ENCODE measurements at places on chromosomes 4 and X.

GRCh38 chr4:26325191-26325590, 4.4 kb downstream of the RBPJ start:
- peak; percentile 68 for DNase-seq

GRCh38 chr4:89604951-89605350, 232.0 kb downstream of the SNCA start:
- DNase-seq: no peak

DNA sequence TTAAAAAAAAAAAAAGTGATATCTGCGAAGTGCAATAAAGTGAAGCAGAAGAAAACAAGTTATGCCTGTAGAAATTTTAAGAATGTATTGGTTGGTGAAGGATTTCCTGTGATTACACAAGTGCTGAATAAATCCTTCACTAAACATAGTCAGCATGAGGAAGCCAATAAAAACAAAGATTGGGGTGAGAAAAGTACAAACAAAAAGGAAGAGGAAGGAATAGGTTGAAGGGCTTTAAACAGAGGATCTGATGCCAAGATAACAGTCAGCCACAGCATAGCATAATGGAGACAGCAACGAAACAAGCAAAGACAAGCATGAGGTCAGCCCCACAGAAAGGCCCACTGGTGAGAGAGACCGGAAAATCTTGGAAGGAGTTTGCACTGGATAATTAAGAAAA, 372.2 kb downstream of the ADAM29 start:
- no peak for DNase-seq

DNA sequence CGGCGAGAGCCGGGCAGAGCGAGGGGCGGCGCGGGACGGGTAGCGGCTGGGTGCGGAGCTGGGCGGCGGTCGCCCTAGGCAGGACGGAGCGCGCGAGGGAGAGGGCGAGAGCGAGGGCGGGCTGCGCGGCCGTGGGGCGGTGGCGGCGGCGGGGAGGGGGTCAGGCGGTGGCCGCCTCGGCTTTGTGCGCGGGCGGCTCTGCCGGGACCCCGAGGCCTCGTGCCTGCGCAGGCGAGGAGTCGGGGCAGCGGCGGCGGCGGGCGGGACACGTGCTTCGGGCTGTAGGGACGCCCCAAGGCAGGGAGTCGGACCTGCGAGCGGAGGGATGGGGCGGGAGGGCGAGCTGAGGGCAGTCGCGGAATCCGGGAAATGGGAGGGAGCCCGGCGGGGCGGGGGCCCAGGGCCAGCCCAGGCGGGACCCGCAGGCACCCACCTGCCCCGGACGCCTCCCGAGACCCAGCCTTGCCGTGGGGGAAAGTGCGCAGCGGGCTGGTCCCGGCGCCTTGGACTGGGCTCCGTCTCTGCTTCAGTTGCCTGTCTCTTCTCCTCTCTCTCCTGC, 465 bp downstream of the BMPR1B start:
- no peak for DNase-seq

GRCh38 chr4:183610613-183611012, 48.4 kb downstream of the RWDD4 start:
- no peak for DNase-seq

DNA sequence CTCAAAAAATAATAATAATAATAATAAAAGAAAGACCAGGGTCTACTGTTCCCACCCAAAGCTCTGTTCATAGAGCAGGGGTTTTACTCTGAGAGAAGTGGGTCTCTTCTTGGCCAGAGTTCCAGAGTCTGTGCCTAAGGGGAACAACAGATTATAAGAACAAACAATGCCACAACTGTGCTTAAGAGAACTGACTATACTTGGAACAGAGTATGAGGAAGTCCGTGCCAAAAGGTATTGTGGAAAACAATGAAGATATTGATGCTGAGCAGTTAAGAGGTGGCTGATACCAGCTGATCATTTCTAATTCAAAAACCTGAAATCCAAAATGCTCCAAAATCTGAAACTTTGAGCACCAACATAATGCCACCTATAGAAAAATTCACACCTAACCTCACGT, 229.6 kb downstream of the FBXO8 start:
- DNase-seq: no peak
